Tongue (tissue), 3 donors: ENCODE measurements at places on chromosomes 12 and 14. TPM values are rescaled to one million over a fixed set of nuclear protein-coding genes. Genes with fewer than 3 reads are reported as not detected.

SYT1 gene
- total RNA-seq = 1.6 TPM

NINJ2 gene
- not detected for total RNA-seq

PMCH gene
- not detected for total RNA-seq

DNA sequence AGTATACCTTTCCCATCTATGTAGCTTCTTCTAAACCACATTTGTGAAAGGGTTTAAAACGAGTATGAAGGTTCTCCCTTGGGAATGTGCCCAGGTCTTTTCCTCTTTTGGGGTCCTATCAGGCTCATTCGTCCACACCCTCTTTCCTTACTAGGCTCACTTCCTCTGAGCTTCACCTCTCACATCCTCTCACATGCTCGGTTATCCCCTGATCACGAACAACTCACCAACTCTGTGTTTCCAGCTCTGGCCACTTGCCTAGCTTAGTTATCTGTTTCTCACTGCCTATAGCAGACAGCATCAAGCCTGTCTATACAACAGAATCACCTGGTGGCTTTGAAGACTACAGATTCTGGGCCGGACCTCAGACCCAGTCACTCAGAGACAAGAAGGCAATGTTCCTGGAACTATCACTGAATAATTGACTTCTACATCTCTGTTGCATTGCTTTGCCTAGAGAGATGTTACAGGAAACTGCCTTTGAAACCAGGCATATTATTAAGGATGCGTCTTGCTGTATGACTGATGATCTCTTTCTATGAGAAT is 158.2 kb downstream of the FOXN3 start:
- no peak for DNase-seq

GRCh38 chr14:85701763-85702162 is 171.8 kb downstream of the FLRT2 start:
- no peak for DNase-seq

DNA sequence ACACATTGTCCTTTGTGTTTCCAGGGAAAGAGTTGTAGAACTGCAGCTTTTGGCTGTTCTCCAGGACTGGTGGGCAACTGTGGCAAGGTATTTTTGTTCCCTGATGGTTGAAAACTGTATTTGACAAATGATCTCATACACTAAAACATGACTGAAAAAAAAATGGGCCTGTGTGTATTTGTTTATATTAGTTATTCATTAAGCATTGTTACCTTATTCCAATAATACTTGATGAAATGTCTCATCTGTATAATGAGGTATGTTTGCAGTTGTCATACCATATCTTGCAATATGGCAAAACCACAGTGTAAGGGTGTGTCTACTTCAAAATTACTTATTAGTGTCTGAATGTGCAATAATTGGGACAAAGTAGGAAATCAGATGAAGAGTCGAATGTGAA is 479.4 kb upstream of the NOVA1 start:
- DNase-seq = peak; percentile 53

DNA sequence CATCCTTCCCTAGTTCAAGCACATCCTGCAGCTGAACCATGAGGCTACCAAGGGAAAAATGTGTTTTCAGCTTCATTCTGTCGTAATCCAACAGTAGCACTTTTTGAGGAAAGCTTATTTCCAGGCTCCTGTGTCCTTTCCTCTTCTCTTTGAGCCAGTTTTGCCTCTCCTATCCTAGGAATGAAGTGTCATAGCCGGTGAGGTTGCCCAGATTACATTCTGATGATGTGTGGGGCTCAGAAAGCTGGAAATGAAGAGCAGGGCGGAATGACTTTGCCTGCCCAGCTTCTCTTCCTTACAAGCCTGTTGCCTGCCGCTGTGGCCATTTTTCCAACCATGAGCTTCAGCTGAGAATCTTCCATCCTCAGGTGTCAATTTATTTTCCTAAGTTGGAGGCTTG is 381.8 kb downstream of the NUAK1 start:
- DNase-seq = no peak

- DNase-seq = no peak
Observed at GRCh38 chr12:13142747-13143146, 39.3 kb upstream of the GSG1 start.

DNA sequence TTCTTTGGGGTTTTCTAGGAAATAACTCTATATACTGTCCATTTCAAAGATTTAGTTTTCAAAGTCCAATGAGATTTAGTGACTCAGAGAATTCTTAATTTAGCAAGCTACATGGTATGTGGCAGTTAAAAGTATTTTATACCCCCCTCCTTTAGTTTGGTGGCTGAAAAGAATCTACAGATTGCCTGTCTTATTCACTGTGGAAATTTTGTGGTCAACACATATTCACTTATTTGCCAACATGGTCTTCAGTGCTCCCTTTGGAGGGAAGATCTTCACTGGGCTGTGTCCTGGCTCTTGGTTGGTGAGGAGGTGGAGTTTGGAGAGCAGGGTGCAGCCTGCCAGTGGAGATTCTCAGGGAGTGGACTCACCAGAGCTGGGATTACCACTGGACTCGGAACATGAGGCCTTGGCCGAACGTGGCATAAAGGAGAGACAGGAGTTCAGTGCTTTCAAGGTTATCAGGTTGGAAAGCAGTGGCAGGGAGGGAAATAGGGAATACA is 39.8 kb downstream of the SAMD4A start:
- DNase-seq = no peak

DNA sequence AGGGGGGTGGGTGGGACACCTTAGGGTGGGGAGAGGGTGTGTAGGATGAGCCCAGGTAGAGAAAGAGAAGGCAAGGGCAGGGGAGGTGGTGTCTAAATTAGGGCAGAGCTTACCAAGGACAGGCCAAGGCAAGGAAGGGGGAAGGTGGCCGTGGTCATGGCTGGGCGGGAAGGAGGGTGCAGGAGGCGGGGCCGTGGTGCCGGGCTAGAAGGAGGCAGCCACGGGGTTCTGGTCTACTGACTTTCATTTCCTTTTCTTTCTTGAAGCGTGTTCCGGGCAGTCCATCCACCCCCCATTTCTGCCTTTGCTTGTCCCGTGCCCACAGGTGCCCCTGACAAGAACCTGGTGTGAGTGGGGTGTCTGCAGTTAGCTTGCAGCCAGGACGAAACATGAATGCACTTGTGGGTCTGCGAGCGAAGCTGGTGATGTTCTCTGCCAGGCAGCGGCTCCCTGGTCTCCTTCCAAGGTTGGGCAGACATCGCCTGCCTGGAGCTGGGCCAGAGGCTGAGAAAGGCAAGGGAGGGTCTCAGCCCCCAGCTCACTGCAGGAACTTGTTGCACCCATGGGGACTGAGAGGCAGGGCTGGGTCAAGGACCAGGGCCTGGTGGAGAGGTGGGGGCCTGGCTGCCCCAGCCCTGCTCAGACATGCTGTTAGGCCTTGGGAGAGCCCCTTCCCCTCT is 58.2 kb downstream of the KIF26A start:
- DNase-seq = no peak

- peak; percentile 57 for DNase-seq
Observed at GRCh38 chr14:93914278-93914677, 12.9 kb upstream of the FAM181A start.

DNA sequence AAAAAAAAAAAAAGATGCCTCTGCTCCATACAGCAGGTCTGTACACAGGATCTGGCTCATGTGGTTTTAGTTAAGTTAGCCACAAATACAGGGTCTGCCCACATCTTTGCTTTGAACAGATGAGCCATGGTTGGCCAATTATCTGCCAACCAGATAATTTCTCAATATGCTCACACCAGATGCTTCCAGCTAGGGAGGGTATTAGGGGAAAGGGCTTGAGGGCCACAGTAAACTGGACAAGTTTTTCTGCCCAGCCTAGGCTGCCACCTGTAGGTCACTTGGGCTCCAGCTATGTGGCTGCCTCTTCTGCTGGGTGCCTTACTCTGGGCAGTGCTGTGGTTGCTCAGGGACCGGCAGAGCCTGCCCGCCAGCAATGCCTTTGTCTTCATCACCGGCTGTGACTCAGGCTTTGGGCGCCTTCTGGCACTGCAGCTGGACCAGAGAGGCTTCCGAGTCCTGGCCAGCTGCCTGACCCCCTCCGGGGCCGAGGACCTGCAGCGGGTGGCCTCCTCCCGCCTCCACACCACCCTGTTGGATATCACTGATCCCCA is 776 bp downstream of the RDH5 start:
- peak; percentile 68 for DNase-seq

GRCh38 chr14:24054646-24055045 is 2.8 kb downstream of the CARMIL3 start:
- no peak for DNase-seq

GRCh38 chr12:108309674-108310312 is 29.3 kb downstream of the CMKLR1 start:
- no peak for DNase-seq

GRCh38 chr14:22926316-22926715 is 2.9 kb downstream of the PRMT5 start:
- DNase-seq = no peak

DNA sequence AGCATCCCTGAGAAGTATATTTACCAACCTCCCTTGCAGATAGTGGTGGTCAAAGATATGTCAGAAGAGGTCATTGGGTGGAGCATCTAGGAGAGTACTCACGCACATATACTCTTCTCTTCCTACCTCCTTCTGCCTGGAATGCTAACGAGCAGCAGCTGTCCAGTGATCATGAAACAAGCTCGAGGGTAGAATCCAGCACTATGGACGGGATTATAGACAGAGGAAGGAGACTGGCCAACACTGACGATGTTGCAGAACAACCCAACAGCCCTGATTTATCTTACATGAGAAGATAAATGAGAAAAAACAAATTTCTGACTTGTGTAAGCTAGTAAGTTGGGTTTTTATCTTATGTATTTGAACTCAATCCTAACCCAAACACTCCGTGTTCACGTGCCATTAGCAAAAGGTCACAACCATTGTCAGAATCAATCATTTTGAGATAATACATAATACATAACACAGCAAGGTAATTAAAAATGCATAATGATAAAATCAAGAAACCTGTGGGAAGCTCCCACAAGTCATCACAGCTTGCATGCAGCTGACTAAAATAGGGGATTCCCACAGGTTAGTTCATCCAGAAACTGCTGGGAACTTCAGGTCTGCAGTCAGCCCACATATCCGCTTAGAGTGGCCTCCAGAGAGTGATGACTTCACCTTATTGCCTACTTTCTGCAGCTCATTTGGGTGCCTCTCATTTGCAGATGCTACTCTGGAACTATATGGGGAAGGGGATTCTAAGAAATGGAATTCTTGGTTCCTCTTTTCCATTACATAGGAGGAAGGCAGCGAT is 36.3 kb upstream of the STK38L start:
- DNase-seq = no peak

- DNase-seq = no peak
Observed at GRCh38 chr14:55153951-55154350, 24.9 kb downstream of the LGALS3 start.

DNA sequence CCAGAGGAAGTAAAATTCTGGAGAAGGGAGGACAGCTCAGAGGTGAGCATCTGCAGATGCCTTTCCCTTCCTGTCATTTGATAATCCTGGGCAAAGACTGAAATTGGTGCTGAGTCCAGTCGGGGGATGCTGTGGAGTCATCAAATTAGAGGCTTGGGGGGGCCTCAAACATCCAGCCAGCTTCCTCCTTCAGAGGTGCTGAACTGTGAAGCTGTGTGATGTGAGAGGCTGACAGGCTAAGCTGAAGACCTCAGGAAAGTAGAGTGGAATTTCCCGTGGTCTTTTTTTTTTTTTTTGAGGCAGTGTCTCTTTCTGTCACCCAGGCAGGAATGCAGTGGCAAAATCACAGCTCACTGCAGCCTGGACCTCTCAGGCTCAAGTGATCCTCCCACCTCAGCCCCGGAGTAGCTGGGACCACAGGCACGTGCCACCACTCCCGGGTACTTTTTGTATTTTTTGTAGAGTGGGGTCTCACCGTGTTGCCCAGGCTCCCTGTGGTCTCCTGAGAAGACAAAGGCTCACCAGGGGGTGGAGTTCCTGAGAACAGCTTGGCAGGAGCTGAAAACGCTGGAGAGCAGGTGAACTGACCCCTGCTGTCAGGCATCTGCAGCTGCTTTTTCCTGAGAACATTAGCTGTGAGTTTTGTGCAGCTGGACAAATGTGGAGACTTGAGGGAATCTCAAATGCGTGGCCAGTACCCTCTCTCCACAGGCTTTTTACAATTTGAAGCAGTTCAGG is 6.1 kb upstream of the TCL1B start:
- no peak for DNase-seq

GRCh38 chr14:65167072-65167645 is 64.8 kb upstream of the MAX start:
- no peak for DNase-seq

DNA sequence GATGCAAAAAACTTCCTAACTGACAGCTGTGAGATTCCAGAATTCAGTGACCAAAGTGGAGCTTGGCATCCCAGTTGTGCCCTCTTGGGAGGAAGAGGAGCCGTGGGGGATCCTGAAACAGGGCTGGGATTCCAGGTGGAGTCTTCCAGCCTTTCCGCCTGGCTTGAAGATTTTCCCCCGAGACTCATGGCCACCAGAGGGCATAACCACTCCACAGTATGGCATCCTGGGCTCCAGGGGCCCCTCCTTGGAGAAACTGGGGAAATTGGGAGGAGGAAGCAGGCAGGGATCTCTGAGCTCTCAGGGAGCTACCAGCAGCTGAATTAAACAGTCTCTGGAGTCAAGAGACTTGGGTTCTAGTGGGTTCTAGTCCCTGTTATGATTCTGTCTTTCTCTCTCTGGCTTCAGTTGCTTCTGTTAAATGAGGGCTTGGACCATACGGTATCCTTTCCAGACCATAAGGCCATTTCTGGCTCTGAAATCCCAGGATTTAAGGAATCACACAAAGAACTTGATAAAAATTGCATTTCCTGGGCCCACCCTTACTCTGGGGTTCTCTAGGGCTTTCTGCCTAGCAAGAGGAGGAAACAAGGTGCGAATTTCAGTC is 2.6 kb upstream of the TAMALIN start:
- DNase-seq = peak; percentile 69

DNA sequence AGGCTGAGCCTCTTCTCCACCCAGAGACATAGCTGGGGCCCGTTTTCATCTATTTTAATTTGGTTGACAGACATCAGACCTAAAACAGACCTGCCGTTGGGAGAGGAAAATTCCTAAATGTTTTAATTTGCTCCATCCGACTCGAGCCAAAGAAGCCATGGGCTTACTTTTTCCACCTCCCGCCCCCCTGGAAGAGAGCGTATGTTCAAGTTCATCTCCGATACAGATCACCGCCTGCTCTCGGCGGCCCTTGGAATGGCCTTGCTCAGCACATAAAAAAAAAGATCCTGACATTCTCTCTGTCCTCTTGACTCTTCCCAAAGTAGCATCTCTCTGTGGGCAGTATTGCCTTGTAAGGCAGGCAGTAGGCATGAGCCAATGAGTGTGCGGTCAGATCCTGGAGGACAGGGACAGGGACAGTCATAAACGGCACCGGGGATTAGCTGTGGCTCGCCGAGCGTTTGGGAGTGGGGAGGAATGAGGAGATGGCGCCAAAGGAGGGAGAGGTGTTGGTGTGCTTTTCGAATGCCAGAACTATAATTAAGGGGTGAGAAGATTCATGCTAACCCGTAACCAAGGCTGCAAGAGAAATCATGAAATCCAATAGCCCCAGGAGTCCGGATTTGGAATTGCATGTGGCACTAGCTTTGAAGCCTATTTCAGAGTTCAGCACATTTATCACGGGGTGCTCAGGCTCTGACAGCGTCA is 47.9 kb upstream of the MEG3 start:
- DNase-seq = peak; percentile 93

- no peak for DNase-seq
Observed at GRCh38 chr12:107663277-107663676, 22.3 kb upstream of the PWP1 start.
